ENCODE measurements at places on chromosomes 6 and 20.

DNA sequence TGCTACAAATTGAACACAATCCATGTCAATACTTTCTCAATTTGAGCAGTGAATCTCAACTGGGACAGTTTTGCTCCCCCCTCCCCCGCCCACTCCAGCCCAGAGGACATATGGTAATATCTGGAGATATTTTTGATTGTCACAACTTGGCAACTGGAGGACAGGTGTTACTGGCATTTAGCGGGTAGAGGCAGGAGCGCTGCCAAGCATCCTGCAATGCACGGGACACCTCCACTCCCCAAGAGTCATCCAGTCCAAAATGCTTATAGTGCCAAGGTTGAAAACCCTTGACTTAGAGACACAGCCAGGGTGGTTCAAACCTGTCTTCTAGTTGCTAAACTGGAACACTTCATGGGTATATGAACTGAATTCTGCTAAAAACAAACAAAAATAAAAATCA lies 26.9 kb upstream of the LRRC1 start:
- no peak for DNase-seq

GRCh38 chr20:33444797-33445560 lies 1.4 kb upstream of the SNTA1 start:
- DNase-seq = peak; percentile 57

DNA sequence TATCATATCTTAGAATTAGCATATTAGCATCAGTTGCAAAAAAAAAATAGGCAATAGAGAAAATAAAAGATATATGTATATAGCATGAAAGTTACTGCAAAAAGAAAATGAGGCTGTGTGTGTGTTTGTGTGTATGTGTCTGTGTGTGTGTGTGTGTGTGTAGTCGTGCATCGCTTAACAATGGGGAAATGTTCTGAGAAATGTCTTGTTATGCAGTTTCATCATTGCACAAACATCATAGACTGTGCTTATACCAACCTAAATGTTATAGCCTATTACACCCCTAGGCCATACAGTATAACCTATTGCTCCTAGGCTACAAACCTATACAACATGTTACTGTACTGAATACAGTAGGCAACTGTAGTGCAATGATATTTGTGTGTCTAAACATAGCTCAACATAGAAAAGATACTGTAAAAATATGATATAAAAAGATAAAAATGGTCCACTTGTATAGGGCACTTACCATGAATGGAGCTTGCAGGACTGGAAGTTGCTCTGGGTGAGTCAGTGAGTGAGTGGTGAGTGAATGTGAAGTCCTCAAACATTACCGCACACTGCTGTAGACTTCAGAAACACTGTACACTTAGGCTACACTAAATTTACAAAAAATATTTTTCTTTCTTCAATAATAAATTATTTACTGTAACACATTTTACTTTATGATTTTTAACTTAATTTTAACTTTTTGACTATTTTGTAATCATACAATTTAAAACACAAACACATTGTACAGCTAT lies 805.1 kb downstream of the KIF16B start:
- DNase-seq = no peak

GRCh38 chr6:158813032-158813431 lies 6.1 kb downstream of the EZR start:
- no peak for DNase-seq

DNA sequence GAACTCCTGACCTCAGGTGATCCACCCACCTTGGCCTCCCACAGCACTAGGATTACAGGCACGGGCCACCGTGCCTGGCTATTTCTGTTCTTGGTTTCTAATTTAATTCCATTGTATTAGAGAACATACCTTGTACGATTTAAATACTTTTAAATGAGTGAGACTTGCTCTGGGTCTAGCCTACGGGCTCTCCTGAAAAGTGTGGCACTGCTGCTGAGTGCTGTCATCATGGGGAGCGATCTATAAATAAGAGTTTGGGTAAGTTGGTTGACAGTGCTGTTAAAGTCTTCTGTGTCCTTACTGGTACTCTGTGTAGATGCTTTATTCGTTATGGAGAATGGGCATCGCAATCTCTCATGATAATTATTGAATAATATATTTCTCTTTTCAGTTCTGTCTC lies 35.0 kb upstream of the BHLHE23 start:
- DNase-seq = no peak

DNA sequence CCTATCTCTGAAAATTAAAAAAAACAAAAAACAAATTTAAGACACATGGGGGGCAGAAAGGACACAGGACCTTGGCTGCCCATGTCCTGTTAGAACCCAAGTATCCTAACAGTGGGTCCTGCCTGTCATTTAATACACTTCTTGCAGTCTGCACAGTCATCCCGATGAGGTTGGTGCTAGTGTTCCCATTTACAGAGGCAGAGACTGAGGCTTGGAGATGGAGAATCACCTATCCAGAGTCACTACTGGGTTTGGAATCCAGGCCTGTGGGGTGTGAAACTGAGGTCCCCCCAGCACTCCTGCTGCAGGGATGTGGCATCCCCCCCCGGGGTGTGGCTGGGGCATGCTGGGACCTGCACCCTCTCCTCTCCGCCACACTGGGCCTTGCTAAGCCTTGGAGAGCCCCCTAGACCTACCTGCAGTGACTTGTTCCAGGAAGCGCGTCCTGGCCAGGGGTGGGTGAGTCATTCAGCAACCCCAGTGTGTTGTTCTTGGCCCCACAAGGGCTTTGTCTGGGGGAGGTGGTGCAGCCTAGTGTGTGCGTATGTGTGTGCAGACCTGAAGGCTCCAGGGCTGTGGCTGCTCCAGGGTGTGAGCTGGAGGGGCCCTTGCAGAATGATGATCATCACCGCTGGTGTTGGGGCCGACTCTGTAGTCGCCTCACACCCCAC lies 49.7 kb downstream of the BCAS4 start:
- DNase-seq = peak; percentile 22

GRCh38 chr6:74333406-74333805 lies 637.4 kb downstream of the CD109 start:
- DNase-seq = no peak

- peak; percentile 98 for DNase-seq
These were observed 22.7 kb downstream of the HLA-A start for GRCh38 chr6:29964887-29965562.

- peak; percentile 5 for DNase-seq
These were observed 387.1 kb upstream of the AGPAT4 start for GRCh38 chr6:161660666-161661571.

GRCh38 chr6:151916075-151916474 lies 108.6 kb downstream of the ESR1 start:
- no peak for DNase-seq

GRCh38 chr6:80637312-80637711 lies 530.8 kb downstream of the BCKDHB start:
- DNase-seq = no peak

DNA sequence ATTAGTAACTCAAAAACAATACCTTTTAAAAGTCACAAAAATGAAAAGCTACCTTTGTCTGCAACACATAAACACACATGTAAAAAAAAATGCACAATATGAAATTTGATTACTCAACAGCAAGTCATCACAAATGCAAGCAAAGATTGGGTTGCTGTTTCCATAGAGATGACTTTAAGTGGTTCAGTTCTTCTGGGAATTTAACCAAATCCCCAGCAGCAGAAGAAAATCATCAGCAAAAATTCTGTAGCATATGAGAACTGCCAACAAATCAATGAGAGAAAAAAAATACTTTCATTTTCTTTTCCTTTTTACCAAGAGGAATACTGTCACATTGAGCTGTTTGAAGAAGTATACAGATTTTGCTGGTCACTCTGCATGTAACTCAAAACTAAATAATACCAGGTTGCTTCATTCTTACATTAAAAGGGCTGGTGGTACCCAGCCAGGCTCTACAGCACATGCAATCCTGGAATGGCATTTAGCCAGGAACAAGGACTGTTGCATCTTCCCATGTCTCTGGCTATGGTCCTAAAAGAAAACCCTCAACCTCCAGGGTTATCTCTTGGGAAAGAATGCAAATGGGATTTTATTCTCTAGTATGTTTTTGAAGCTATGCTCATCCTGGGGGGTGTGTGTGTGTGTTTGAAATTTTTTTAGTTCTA lies 158.3 kb downstream of the OPRM1 start:
- peak; percentile 15 for DNase-seq

DNA sequence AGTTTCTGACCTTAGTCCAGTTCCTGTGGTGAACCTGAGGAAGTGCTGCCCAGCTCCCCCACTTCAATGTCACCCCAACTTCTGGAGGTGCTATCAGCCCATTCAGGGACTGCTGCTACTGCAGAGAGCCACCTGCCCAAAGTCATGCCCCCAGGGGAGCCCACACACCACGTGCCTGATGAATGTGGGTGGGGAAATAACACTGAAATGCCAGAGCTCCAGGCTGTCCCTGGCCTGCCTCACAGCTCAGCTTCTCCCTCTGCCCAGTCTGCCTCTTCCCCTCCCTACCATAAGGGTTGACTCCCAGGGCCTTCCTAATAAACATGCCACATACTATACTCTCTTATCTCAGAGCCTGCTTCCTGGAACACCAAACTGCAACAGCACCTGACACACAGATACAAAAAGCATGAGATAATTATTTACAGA lies 276.4 kb upstream of the MOCS1 start:
- DNase-seq = no peak

- DNase-seq = no peak
These were observed 632.7 kb downstream of the RFPL4B start for GRCh38 chr6:112979830-112980229.

All from DMS53 (cell line).